ENCODE measurements at places on chromosomes 12 and 14.
A peak's percentile ranks its signal among the peaks of the same experiment; 100 is the strongest.

DNA sequence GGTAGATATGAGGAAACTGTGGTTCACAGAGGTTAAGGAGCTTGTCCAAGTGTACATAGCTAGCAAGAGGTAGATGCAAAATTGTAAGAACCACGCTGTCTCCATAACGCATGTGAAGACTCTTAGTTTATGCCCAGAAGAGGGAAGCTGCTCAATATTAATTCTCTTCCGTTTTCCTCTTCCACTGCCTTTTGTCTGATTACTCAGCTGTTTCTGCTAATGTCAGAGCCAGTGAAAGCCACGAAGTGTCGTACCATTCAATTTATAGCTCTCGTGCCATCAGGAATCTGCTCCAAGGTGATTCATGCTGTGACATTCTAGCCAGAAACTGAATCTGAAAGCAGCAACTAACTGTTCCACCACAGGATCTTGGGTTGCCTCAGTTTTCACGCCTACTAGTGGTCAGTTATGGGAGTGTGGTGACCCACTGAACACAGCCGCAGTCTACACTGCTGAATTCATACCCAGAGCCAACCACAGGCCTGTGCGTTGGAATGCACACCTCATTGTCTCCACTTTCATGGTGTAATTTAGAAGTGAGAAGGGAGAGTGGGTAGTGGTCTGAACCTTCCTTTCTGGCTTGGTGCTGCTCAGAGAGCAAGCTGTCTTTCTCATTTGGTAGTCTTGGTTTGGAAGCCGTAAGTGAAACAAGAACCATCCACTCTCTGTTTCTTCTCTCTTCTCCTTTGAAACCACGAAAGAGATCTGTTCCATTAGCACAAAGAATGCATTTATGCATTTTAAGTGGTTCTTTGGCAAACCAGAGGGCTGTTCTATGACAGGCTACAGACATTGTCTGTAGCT lies 74.2 kb upstream of the NAP1L1 start:
- DNase-seq = peak; percentile 9

DNA sequence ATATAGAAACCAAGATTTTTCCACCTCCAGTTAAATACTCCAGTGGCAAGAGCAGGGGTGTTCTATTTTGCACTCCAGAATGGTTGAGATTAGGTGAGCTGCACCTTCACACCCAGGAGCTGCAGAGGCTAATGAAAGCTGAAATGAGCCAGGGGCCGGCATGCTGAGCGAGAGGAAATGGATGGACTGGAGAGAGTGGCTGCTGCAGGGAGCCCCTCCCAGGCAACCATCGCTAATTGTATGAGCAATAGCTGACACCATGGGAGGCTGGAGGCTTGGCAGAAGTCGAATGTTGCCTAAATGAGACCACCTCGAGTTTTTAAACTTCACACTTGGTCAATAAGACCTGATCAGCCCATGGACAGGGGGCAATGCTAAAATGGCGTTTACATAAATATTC lies 301.8 kb upstream of the TMPO start:
- DNase-seq = no peak

GRCh38 chr12:71045781-71046180 lies 112.0 kb downstream of the TSPAN8 start:
- DNase-seq = no peak

DNA sequence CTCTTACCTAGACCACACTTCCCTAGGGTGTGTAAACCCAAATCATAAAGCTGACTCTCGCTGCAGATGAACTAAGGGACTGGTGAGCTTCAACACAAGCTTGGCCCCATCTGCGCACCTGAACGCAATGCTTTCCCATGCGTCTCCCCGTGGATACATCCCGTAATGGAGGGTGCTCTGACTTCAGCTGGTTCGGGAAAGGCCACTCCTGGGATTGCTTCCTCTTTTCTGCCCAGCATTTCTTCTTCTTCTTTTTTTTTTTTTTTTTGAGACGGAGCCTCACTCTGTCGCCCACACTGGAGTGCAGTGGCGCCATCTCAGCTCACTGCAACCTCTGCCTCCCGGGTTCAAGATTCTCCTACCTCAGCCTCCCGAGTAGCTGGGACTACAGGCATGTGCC lies 27.7 kb upstream of the ETFBKMT start:
- no peak for DNase-seq

GRCh38 chr14:39034481-39035296 lies 68.3 kb downstream of the SEC23A start:
- DNase-seq = no peak

GRCh38 chr12:87439990-87440827 lies 589.0 kb downstream of the C12orf50 start:
- DNase-seq = no peak

DNA sequence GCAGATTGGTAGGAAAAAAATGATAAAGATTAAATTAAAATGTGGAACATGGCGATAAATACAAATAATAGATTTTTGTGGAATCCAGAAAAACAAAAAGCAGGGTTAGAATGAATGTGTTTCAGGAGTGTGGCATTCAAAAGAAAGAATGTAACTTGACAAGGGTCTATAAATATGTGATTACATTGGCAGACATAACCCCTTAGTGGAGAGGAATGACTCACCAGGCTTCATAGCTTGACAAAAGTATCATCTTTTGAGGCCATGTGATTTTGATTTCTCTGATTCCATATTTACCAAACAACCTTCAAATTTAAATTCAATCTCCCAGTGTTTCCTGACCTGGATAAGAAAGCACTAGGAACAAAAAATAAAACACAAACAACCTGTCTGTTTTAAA lies 24.4 kb upstream of the MGST1 start:
- no peak for DNase-seq

DNA sequence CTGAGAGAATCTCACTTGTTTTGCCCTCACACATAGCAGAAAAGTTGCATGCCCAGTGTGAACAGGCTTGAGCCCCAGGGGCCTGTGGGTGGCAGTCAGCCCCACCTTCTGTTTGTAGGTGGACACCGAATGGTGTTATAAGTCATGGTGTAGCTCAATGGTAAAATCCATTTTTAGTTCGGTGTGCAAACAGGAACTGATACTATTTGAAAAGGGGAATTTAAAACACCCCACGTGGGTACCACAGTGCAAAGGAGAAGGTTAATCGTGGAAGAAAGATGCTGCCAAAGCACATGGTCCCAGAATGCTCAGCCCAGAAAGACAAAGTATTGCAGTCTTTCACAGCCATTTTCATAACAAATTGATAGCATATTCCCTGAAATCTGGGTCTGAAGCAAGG lies 71.8 kb upstream of the GZMB start:
- no peak for DNase-seq

DNA sequence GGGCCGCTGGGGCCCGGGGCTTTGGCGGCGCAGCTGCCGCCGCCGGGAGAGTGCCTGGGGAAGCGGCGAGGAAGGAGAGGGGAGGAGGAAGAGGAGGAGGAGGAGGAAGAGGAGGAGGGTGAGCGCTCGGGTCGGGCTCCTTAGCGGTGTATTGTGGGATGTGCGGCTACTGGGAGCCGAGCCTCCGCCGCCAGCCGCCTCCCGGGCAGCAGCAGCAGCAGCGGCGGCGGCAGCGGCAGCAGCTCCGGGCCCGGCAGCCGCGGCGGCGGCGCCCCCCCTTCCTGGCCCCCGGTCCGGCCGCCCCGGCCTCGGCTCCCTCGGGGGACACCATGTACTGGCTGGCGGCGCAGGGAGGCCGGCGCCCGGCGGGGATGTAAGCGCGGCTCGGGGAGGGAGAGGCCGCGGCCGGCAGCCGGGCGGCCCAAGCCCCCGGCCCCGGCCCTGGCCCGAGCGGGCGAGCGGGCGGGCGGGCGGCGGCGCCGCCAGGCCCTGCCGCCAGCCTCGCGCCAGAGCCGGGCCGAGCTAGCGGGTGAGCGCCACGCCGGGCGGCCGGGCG lies at the start of gene SETD1B:
Gene SETD1B (plus strand): TSS at position 149 of the 556 bp plus-strand sequence. CDS start 729 bp downstream, outside the sequence.
- DNase-seq = no peak

- no peak for DNase-seq
Observed at GRCh38 chr14:102805371-102805891, 28.2 kb downstream of the TRAF3 start.

DNA sequence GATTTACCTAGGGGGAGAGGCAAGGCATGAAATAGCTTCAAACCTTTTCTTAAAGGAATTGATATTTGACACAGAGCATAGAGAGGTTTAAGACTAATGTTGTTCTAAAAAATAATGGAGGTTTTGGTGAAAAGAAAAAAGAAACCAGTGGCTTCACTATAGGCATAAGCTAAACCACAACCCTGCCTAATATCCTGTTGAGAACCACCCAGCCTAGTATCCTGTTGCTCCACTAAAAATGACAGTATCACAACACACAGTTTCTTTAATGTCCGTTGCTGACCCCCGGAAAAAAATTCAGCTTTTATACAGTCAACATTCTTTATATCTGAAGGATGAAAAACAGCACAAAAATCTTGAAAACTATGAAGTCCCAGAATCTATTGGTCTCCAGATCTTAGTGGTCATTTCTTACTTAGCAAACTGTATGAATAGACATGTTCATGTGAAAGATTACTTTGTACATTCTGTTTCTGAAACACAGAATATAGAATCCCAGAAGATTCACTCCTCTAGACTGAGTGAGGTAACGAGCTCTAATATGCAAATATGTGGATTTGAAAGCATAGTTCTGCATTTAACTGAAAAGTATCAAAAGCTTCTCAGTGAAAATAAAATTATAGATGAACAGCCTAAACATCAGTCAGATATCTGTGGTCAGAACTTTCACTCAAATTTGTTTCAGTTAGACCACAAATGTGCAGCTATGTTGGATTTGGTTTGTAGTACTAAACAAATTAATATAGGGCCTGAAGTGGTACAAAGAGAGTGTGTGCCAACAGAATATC lies 40.5 kb downstream of the GALC start:
- DNase-seq = no peak

GRCh38 chr12:68286396-68286795 lies 33.0 kb upstream of the IL22 start:
- no peak for DNase-seq

DNA sequence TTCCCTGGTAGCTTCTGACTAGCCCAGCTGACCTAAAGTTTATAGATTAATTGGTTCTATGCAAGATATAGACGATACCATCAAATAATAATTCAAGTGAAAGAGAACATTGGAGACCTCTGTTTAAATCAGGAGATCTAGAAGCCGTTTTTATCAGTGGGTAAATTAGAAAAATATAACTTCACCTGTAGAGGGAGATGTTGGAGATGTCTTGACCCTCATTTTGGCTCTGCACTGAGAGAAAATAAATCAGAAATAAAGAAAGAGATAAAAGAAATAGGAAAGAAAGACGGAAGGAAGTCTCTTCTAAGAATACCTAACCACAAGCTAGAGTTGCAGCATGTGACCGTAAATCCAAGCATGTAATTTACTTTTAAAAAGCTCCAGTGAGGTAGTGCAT lies 684.5 kb downstream of the C12orf50 start:
- no peak for DNase-seq

DNA sequence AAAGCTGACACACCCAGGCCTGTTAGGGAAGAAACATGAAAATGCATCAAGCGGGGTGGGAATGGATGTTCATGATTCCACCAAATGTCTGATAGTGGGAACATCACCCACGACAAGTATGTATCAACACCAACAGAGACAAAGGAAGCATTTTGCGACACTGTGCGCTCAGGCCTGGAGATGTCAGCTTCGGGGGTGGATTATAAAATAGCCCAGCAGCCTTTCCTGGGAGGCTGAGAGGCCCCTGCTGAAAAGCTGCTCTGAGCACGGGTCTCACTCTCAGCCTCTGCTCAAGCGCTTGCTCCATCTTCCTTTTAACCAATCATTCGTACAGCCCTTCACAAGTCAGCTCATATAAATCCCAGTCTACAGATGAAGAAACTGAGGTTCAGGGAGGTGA lies 213.5 kb downstream of the BCL11B start:
- no peak for DNase-seq

DNA sequence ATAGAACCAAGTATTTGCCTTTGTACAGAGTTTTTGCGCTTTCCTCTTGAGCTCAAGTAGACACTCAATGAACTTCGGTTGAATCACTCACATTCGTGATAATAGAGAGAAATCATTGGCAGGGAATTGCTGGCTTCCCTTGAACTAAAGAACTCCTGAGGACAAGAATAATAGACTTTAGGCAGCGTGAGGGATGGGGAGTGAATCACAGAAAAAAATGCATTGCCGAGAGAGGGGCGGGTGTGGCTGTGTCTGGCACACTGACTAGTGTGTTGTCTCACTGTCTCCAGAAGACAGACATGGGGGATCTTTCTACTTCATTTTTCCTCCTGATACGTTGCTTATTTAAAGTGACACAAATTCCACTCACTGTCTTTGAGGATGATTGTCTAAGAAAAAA lies 805.2 kb downstream of the BCL11B start:
- no peak for DNase-seq

- no peak for DNase-seq
Observed at GRCh38 chr12:50706606-50707005, 57.3 kb upstream of the ATF1 start.

- no peak for DNase-seq
Observed at GRCh38 chr14:104882991-104883660, 18.1 kb downstream of the CEP170B start.

DNA sequence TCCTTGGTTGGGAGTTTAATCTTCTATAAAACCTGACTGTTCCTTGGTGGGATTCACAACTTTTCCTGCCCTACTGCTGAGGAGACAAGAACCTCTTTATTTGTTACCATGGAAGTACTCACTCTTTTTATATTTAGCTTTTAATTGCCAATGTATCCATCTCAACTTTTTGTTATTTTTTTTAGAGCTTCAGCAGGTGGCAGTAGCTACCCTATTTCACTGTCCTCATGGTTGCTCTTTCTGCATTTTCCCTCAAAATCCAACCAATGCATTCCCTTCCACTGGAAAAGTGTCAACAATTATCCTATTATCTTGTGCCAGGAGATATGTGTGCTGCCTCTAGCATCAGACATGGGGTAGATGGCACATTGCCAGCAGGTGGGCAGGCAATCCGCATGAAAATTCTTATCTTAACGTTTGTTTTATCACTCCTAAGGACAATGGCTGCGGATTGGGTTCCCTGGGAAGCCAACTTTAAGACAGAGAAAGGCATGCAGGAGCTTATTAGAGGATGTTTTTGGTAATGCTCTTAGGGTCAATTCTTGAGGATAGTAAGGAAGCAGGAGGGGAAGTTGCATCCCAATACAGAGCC lies 406.4 kb downstream of the SNAPC1 start:
- DNase-seq = no peak

DNA sequence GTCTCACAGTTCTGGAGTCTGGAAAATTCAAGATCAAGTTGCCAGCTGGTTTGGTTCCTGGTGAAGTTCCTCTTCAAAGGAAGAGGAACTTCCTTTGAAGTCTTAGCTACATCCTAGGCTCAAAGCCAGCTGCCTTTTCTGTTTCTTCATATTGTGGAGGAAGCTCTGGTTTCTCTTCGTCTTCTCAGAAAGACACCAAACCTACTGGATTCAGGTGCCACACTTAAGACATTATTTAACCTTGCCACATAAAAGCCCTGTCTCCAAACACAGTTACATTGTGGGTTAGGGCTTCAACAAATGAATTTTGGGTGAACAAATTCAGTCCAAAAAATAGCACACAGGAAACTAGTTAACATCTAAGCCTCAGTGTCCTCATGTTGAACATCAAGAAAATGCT lies 1019.8 kb downstream of the GALC start:
- DNase-seq = no peak

GRCh38 chr14:50011242-50011641 lies 105.1 kb downstream of the VCPKMT start:
- DNase-seq = no peak

All from stimulated activated CD4-positive, alpha-beta T cell treated with anti-CD3 and anti-CD28 coated beads, Interleukin-1b, Interleukin-23, amount 100 ng/mL, for 1 hour (primary cell).